ENCODE measurements at places on chromosomes 6 and 20.

- no peak for DNase-seq
Observed at GRCh38 chr6:135147637-135148592, 33.2 kb upstream of the MYB start.

- no peak for DNase-seq
Observed at GRCh38 chr6:132194529-132194928, 206.7 kb downstream of the MOXD1 start.

- no peak for DNase-seq
Observed at GRCh38 chr20:63212792-63213191, 3.1 kb downstream of the YTHDF1 start.

DNA sequence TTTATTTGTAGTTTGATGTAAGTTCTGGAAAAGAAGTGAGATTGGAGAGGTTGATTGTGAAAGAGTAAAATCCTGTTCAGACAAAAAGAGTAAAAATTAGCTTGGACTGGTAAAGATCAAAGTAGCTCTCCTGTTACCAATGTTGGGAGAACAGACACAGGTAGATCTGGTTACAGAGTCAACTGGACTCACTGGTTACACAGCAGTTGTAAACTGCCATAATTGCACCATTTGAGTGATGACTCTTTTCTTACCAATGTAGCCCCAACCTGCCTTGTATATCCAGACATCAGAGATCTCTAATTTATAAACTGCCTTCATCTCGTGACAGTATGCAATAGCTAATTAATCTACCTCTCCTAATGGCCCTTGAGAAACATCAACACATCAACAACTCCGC, 165.6 kb upstream of the PRSS16 start:
- DNase-seq, result no peak

DNA sequence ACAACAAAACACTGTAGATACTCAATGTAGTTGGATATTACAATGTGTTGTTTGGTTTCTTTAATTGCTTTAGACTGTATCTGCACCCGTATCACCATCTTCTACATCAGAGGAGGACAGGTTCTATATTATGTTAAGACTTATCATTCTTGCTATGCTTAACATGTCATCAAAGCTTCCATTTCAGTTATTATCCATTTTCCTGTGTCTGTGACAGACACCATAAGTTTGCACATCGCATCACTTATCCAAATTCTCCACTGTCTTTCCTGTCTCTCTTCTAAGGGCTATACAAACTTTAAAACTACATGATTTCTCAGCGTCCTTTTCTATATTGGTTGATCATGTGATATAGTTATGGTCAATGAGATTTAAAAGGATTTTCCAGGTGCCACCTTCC, 719.0 kb downstream of the TBC1D32 start:
- DNase-seq, result no peak

DNA sequence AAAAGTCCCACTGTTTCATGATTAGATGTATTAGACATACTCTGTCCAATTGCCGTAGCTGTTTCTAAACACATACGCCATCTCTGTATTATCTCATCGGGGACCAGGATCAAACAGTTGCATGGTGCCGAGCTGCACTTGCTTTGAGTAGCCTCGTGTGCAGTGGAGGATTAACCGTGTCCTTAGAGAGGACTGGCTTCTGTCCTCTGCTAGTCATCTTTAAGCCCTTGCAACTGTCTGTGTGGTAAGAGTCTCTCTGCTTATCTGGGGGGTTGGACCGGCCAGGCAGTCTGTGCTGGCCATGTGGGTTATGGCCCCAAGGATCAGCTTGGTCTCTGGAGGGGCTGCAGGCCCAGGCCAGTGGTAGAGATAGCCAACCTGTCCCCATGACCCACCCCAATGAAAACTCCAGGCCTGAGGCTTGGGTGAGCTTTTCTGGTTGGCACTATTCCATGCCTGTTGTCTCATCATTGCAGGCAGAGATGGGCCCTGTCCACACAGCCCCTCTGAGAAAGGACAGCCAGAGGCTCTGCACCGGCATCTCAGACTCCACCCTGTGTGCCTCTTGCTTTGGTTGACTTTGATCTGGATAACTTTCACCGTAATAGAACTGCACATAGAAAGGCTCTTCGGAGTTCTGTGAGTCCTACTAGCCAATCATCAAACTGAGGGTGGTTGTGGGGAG, 137.3 kb upstream of the SNX9 start:
- DNase-seq, result no peak

- DNase-seq, result no peak
Observed at GRCh38 chr20:20733943-20734342, 21.5 kb upstream of the RALGAPA2 start.

DNA sequence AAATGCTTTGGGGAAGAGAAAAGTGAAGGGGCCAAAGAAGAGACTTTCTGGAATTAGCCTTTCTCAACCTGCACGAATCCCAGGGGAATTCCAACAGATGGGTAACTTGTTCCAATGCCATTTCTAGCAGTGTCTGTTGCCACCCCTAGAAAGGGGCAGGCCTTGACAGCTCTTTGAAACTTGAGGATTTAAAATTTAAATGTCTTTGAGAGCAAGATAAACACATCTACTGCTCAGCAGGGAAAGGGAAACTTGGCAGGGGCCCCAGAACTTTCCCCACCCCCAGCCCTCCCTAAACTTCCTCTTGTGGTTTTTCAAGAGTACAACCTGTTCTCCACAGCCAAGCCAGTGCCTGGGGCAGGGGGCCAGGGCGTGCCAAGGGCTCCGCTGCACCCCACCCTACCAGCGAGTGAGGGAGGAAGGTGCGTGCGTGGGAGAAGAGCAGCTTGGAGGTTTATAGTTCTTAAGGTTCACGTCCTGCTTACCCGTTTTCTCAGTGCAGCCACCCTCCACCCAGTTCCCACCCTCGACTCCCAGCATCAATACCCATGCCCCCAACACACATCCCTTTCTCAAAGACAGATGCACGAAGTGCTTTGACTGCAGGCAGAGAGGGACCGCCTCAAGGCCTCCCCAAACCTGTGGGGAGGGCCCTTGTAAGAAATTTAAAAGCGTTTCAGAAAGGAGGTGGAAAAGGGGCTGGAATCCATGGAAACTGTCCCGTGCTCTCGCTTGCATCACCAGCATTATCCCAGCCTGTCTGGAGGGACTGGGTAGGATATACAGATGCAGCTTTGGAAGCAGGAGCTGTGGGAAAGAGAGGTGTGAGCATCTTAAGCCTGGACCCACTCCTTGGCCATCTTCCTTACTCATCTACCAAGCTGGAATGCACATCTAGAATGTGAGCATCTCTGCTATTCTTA, 4.5 kb upstream of the TAF8 start:
- peak; percentile 69 for DNase-seq

Measured in hepatic stellate cell (primary cell).